NCI-H2081 (cell line): ENCODE measurements at places on chromosomes 12 and 14.

DNA sequence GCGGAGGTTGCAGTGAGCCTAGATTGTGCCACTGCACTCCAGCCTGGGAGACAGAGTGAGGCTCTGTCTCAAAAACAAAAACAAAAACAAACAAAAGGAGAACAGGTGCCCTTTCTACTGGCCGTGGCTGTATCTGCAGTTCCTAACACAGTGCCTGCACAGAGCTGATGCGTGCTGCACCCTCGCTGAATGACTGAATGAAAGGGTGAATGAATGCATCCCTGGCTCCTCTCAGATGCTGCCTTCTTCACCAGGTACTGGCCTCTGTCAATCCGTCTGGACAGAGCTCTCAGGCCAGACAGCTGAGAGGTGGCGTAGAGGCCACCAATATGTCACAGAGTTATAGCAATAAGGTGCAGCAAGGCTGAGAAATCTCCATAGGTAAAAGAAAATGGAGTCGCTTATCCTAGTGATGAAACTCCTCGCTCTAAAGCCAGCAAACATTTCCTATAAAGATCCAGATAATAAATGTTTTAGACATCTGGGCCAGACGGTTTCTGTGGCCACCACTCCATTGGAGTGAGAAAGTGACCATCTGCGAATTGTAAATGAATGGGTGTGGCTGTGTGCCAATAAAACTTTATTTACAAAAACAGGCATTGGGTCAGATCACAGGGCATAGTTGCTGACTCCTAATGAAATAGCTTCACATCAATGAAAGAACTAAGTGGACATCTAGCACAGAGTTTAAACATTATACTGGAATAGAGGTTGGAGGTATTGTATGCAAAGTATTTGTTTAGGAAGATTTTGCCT, 15.9 kb upstream of the FZD10 start:
- no peak for DNase-seq

DNA sequence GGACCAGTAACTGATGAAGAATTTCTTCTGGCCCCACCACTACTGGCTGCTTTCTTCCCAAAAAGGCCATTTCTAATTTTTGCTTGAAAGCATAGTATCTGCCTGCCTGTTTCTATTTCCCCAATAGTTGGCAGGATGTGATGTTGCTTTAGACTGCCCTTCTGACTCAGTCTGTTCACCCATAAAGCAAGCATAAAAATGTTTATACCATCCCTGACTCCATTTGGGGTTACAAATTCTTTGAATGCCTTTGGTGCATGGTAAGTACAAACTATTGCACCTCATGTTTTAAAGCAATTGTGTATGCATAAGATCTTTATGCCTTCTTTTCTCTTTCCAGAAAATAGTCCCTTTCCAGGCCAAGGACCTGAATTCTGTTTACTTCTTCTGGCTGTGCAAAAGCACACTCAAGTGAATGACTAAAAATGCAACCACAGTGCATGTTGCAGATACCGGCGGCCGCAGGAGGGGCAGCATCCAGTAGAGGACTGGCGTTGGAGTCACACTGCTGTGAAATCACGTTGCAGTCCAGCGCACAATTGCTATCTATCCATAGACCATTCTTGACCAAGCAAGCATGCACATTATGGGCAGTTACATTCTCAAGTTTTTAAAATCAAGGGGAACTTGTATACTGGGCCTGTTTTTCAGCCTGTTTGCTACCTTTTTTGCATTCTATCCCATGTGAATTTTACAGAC, 82.4 kb downstream of the SLC5A8 start:
- no peak for DNase-seq

GRCh38 chr12:20122274-20122673, 246.1 kb upstream of the PDE3A start:
- no peak for DNase-seq

DNA sequence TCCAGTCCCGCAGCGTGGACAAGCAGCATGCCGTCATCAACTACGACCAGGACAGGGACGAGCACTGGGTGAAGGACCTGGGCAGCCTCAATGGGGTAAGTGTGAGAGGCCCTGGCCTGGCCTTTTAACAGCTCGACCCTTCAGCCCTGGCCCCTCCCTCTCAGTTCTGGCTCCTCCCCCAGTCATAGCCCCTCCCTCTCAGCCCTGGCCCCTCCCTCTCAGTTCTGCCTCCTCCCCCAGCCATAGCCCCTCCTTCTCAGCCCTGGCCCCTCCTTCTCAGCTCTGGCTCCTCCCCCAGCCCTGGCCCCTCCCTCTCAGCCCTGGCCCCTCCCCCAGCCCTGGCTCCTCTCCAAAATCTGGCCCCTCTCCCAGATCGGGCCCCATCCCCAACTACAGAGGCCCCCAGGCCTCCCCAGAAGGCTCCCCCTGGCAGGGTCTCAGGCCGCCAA, 11.2 kb downstream of the CEP170B start:
- no peak for DNase-seq

DNA sequence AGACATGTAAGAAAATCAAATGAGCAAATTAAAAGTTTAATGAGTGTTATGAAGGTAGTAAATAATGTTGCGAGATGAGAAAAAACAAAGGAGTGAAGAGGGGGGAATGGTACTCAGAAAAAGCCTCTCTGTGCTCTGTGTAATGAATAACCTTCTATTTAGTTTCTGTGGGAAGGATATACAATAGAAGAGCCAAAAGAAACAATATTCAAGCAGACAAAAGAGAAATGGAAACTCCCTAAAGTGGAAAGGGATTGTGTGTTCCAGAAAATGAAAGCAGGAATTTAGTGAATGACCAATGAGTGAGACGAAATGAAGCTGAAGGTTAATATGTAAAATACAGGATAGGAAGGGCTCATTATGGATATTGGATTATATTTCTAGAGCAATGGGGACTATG, 18.5 kb downstream of the OR4K1 start:
- DNase-seq: no peak

DNA sequence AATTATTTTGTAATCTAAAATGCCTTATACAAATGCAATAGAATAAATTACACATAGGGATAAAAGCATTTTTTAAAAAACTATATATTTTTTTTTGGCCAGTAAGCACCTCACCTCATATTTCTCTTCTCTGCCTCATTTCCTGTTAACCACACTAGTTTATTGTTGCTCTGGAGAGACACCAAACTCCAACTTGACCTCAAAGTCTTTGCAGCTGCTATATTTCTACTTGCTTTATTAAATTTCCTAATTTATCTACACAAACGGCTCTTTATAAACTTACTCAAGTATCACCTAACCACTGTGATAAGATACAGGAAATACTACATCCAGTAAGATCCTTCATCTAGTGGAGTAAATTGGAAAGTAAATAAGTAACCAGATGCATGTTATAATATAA, 622.3 kb downstream of the C12orf50 start:
- no peak for DNase-seq
